Fibroblast of upper back skin (primary cell): ENCODE measurements at places on chromosomes 11 and 22.

DNA sequence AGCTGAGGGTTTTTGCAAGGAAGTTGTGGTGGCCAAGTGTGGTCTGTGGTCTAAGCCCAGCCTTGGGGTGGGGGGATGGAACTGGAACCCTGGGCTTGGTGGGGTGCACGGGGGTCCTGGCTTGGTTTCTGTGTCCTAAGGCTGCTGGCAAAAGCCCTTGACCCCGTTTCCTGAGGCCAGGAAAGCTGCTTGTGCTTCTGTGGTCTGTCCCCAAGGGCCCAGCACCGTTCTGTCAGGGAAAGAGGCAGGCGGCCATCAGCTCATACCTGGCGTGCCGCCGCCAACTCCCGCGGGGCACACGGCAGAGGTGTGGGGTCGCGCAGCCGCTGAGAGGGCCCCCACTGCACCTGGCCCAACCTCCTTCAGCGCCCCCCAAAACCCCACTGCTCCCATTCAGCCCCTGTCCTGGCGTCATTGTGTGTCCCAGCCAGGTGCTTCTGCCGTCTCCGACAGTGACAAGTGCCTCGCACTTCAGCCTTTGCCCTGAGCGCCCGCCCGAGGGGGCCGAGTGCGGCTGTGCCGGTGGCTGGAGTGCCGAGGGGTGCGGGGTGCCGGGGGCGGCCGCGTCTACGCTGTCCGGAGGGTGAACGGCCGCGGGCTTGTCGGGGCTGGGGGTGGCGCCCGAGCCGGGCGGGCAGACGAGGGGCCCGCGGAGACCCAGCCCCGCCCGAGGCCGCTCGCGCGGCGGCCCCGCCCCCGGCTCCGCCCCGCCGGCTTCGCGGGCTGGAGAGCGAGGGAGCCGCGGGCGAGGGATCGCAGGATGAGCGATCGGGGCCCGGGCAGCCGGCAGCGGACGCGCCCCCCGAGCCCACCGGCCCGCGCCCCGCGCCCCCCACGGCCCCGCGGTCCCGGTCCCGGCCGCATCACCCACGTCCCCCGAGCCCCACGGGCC is at the start of gene CNIH2:
Gene CNIH2, plus strand, starts transcription at position 705 of the 892 bp plus-strand sequence. CDS start 282 bp downstream, outside the sequence.
- DNase-seq, result no peak

DNA sequence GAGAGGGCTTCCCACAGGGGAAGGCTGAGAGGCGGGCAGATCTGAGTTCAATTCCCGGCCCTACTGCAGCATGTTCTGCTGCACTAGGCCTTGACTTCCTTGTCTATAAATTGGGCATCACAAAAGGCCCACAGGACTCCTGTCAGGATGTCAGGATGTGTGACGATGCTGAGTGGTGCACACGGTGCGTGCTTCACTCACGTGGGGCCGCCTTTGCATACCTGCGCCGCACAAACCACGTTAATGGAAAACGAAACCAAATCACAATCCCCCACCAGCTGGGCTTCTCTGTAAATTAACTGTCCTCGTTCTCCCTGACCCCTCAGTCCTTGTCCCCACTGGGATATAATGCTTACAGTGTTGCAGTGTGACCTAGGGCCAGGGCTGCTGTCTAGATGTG is 32.3 kb upstream of the TSPAN18 start:
- DNase-seq, result no peak

- no peak for DNase-seq
These were observed 174.4 kb downstream of the SWAP70 start for GRCh38 chr11:9838229-9838628.

DNA sequence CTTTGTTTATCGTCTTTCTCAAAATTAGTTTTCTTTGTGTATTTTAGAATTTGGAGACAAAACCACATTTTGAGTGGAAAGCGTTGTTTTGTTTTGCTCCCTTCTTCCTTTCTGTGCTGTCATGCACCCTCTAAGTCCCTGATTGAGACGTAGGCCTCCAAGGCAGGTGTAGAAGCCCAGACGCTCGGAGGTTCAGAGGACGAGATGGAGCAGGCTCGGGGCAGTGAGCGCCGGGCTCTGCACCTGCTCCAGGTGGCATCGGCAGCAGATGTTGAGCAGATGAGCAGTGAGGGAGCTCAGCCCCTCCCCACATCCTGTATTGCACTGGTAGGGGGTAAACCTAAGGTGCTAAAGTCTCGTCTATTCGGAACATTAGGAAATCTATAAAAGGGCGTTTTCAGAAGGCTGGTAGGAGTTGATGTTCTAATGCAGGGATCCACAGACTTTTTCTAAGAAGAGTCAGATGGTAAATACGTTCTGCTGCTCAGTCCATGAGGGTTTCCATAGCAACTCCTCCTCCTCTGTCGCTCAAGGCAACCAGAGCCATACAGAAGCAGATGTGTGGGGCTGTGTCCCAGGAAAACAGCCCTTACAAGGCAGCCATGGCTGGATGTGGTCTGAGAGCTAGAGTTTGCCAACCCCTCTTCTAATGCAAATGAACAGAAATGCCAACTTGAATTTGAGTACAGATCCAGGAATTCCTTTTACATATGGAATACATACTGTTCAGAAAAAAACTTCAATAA is 724.2 kb downstream of the BRD1 start:
- no peak for DNase-seq

- DNase-seq, result no peak
These were observed 15.7 kb upstream of the GNB1L start for GRCh38 chr22:19870153-19871022.
